Mesothelial cell of epicardium (in vitro differentiated cells): ENCODE measurements at places on chromosomes 2 and 18.

DNA sequence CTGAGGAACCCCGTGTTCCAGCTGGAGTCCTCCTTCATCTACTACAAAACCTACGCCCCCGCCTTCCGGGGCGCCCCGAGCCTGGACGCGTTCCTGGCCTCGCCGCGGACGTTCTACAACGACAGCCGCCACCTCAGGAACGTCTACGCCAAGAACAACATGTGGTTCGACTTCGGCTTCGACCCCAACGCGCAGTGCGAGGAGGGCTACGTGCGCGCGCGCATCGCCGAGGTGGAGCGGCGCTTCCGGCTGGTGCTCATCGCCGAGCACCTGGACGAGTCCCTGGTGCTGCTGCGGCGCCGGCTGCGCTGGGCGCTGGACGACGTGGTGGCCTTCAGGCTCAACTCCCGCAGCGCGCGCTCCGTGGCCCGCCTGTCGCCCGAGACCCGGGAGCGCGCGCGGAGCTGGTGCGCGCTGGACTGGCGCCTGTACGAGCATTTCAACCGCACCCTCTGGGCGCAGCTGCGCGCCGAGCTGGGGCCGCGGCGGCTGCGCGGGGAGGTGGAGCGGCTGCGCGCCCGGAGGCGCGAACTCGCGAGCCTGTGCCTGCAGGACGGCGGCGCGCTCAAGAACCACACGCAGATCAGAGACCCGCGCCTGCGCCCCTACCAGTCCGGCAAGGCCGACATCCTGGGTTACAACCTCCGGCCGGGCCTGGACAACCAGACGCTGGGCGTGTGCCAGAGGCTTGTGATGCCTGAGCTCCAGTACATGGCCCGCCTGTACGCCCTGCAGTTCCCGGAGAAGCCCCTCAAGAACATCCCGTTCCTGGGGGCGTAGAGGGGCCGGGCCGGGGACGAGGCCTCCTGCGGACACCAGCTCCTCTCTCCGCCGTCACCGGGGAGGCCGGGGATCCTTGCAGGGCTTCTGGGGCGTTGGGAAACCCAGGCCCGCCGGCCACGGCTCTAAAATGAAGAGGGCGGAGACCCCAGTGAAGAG lies 5.3 kb upstream of the NEU4 start:
- no peak for DNase-seq

DNA sequence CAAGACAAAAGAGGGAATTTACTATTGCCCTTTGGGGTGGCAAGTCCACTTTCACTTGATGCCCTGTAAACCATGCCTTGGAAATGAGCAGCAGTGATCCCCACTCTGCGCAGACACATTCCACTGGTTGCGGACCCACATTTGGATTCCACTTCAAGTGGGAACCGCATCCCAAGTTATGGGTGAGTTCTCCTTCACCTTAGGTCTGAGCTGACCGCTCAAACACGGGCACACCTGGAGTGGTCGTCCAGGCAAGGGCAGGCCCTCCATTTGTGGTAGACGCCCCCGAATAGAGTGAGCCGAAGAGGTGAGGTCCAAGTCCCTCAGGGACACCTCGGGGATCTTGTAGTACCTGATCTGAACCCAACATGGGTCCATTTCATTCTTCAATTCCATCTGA lies 9.8 kb upstream of the AGXT start:
- DNase-seq, result no peak

- no peak for DNase-seq
Measured at GRCh38 chr18:44909191-44909719, 228.6 kb downstream of the SETBP1 start.

DNA sequence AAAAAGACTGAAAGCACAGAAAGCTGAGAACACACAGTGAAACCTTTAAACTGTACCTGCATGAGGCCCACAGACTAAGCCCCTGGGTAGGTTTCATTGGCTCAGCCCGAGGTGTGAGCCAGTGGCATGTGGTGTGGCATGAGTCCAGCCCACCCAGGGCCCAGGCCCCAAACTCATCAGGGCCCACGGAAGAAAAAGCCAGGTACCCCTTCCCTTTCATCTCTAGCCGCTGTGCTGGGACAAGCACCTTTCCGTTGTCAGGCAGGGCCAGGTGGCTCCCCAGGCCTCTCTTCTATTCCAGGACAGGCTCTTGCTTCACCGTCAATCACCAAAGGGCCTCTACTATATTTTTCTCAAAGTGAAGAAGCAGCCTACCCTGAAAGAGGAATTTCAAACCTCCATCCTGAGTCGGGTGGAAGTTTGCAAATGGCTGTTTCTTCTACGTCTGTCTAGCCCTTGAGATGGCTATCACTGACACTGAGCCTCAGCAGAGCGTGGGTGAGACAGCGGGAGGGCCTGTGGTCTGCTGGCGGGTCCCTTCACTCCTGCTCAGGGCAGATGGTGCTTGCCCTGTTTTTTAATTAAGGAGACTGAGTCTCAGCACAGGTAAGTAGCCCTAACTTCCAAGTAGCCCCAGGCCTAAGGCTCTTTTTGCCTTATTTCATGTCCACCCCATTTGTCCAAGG lies 8.6 kb downstream of the DNAJB2 start:
- no peak for DNase-seq

DNA sequence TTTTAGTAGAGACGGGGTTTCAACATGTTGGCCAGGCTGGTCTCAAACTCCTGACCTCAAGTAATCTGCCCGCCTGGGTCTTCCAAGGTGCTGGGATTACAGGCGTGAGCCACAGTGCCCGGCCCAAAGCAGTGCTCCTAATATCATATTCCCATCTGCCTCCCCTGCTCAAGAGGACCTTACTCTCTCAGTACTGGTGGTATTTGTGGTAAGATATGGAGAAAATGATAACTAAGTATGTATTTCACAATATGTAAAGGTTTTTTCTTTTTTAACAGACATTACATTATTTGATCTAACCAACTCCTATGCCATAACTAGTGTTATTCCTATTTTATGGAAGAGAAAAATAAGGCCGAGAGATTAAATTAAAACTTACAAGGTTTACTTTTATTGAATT lies 201.0 kb downstream of the CAMKMT start:
- no peak for DNase-seq

- no peak for DNase-seq
Measured at GRCh38 chr2:227576812-227577211, 21.9 kb upstream of the SCYGR2 start.

DNA sequence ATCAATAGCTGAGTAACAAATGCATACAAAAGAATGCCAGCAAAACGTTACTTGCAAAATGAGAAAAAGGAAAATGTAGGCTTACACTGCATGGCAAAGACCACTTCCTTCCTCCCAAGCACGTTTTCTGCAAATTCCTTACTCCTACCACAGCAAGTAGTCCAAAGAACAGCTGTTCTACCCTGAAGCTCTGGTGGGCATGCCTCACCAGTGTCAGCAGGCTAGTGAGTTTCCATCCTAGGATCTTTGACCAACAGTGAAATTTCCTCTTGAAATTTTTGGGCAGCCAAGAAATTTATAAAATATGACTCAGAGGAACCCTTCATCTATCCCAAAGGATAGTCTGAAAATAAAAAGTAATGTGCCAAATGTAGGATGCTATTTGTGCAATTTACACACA lies 123.9 kb downstream of the ZNF532 start:
- peak; percentile 2 for DNase-seq

GRCh38 chr2:36403675-36404230 lies 48.2 kb downstream of the CRIM1 start:
- DNase-seq, result no peak

GRCh38 chr18:43539862-43540261 lies 262.6 kb upstream of the SYT4 start:
- no peak for DNase-seq
